Nephron progenitor cell (in vitro differentiated cells): ENCODE measurements at places on chromosomes 2 and 18.

GRCh38 chr18:51686590-51686989 lies 489.1 kb upstream of the MEX3C start:
- DNase-seq = peak; percentile 35

DNA sequence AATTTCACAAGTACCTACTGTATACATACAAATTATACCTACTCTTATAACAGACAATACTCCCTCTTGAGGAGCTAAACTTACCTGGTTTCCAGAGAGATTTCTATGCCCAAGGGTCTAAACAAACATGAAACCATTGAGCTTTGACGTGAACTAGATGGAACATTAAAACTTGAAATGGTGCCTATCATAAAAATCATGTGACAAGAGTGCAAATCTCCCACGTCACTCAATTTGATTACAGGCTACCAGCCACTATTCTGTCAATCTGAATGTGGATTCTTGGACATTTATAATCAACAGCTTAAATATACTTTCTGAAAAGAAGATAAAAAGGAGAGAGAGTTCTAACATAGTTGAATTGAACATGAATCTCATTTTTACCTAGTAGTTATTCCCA lies 297.1 kb upstream of the SESTD1 start:
- no peak for DNase-seq

- DNase-seq = no peak
Observed at GRCh38 chr18:58224425-58224750, 180.4 kb downstream of the NEDD4L start.

- DNase-seq = peak; percentile 16
Observed at GRCh38 chr2:149420053-149420963, 89.9 kb downstream of the LYPD6 start.

GRCh38 chr18:74389991-74390390 lies 67.1 kb downstream of the DIPK1C start:
- no peak for DNase-seq

GRCh38 chr2:235649418-235649817 lies 155.6 kb downstream of the AGAP1 start:
- no peak for DNase-seq

GRCh38 chr2:3349211-3349693 lies 28.4 kb downstream of the EIPR1 start:
- DNase-seq = no peak

GRCh38 chr2:96359310-96359709 lies 23.7 kb downstream of the NCAPH start:
- DNase-seq = no peak

DNA sequence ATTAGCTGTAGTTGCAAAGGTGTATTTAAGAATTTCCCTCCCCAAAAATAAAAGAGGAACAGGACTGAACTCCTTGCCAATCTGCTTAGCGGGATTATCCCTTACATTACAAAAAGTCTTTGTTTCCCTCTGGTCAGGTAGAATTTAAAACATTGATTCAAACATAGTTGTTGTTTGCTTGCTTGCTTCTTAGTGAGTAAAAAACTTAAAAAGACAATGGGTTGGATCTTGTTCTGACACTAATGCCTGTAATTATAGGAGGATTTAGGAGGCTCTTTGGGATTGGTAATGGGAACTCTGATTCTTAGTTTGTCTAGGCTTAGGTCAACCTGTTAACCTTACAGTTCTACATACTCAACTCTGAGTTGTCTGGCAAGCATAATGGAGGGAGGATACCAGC lies 3.7 kb upstream of the CEBPZOS start:
- no peak for DNase-seq

DNA sequence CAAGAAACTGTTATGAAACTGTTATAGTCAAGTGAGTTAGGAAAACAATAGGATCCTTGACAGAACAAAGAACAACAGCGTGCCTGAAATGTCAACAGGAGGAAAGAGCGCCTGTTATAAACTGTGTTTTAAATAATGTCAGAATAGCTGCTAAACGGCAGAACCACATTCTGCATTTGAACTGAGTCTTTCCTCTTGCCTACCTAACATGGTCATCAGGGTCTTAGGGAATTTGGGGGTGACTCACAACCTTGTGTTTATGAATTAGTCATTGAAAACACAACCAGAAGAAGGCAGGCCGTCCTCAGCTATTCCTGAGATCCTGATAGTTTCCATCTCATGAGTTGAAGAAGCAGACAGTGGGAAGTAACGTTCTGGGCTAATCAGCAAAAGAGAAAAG lies 222.0 kb upstream of the FN1 start:
- DNase-seq = no peak

DNA sequence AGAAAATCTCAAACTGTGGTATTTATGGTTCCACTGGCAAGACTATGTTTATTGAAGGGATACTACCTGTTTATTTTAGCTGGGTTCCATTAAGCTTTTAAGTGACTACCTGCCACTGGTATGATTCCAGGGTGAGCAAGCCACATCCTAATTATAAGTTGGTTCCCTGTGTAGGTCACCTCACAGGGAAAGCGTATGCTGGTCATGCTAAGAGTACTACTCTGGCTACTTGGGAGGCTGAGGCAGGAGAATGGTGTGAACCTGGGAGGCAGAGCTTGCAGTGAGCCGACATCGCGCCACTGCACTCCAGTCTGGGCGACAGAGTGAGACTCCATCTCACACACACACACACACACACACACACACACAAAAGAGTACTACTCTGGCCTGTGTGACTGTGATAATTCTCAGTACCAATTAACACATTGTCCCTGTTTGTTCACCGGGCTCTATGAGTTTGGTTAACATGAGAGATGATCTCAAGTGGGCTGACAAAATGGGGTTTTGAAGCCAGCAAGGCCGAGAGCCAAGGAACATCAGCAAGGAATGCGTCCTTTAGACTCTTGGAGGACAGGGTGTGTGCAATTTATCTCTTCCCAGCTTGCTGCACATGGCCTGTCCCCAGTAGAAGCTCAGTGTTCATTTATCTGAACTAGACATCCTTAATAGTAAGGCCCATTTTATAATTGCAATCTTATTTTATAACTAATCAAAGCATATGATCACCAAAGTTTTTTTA lies 15.2 kb upstream of the ITSN2 start:
- no peak for DNase-seq

GRCh38 chr2:226336283-226336682 lies 463.3 kb downstream of the IRS1 start:
- no peak for DNase-seq

- no peak for DNase-seq
Observed at GRCh38 chr2:220432645-220433044, 805.2 kb downstream of the SLC4A3 start.

- no peak for DNase-seq
Observed at GRCh38 chr2:64192125-64192479, 47.9 kb upstream of the PELI1 start.

GRCh38 chr2:60447943-60448342 lies 105.5 kb downstream of the BCL11A start:
- no peak for DNase-seq

DNA sequence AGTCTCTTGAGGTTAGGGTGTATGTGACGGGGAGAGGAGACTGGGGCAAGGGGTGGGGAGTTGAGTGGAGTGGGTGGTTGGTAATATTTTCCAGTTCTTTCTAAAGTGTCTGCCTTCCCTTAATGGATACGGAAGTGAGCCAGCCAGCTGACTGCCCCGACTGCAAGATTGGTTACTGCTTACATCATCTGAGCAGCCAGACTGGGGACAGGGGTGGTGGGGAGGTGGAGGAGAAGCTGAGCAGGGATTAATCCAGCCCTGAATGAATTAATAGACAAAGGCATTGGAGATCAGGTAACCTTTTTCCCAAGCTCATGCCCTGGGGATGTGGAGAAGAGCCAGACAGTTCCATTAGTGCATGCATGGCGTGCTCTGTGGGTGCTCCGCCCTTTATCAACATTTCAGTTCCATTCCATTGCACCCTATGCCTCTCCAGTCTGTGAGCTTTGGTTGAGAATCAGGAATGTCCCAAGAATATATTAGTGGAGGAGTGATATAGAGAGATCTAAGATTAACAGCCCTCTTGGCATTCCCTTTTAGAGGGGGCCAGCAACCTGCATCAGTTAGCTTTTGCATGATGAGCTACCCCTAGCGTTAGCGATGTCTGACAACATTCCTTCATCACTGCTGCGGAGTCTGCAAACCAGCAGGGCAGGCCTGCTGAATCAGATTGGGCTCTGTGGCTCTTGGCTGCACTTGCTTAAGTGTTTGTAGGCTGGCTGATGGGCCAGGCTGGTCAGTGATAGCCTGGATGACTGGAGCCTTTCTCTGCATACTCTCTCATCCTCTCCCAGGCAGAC lies 67.4 kb downstream of the TNP1 start:
- no peak for DNase-seq

- DNase-seq = no peak
Observed at GRCh38 chr2:208440716-208441115, 34.1 kb downstream of the PTH2R start.

GRCh38 chr2:121833358-121833723 lies 77.9 kb downstream of the TSN start:
- no peak for DNase-seq

DNA sequence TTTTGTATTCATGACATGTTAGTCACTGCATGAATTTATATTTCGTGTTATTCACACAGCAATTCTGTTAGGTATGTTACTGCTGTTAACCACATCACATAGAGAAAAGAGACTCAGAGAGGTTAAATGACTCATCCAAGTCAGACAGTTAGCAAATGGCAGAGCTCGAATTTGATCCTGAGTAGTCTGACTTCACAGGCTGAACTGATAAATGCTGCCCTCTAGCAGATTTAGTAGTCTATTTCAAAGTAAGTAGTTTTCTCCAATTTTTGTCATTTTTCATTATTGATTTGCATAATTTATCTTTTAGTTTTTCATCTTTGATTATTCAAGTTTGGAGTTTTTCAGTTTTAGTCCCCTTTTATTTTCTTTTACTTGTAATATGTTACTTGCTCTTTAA lies 58.3 kb downstream of the WDR7 start:
- DNase-seq = no peak

DNA sequence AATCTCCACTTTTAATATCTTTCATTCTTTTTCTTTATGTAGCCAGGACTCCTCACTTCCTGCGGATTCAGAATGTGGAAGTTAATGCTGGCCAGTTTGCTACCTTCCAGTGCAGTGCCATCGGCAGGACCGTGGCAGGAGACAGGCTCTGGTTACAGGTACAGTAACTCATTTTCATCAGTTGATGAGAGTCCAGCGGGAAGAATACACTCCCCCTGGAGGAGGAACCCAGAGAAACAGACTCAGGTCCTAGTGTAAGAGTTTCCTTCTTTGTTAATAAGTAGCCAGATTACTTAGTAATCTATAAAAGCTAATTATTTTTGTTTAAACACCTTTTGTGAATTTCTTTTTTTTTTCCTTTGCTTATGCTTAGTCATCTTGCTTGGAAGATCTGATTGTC lies 359.4 kb downstream of the PTPRM start:
- peak; percentile 11 for DNase-seq

DNA sequence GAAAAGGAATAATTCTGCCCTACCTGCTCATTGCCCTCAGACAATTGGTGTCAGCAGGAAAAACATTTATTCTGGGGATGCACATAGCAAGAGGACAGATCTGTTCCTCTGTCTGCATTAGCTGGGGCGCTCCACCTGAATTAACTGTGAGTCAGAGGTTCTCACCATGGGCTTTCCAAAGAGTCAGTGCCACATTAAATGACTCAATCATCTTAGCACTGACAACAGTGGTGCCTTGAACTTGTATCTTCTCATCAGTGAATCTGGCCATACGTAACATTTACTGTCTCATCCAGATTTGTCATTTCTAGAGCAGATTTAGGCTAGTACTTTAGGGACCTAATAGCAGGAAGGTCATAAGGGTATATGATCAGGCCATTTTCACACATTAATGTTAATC lies 358.1 kb upstream of the CRIM1 start:
- no peak for DNase-seq

DNA sequence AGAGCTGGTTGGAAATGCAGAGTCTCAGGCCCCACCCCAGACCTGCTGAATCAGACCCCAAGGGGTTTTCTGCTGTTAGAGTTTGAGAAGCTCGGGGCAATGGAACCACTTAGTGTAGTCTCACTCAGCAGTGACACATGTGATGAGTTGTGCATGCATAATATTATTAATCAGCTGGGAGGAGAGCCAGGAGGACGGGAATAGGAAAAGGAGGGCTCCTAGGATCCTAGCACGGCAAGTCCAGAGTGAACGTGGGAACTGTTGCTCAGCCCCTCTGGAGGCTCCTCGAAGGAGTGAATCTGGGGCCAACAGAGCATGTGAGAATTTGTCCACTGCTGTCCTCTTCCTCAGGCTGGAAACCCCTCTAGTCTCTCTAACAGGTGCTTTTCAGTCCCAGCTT lies 87.1 kb downstream of the HS1BP3 start:
- no peak for DNase-seq

DNA sequence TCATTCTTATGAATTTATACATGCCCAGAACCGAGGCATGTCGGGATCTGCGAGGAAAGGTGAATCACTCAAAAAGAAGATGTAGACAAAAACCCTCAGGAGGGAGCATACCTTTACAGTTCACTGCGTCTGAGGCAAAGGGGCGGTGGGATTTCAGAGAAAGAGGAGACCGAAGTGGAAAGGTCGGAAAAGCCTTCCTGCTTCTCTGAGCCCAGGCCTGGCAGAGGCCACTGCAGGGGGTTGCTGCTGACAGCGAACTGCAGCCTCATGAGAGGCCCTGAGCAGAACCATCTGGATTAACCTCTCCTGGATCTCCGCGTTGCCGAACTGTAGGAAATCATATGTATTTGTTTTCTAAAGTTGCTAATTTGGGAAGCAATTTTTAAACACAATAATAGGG lies 713.1 kb upstream of the SOX11 start:
- no peak for DNase-seq

DNA sequence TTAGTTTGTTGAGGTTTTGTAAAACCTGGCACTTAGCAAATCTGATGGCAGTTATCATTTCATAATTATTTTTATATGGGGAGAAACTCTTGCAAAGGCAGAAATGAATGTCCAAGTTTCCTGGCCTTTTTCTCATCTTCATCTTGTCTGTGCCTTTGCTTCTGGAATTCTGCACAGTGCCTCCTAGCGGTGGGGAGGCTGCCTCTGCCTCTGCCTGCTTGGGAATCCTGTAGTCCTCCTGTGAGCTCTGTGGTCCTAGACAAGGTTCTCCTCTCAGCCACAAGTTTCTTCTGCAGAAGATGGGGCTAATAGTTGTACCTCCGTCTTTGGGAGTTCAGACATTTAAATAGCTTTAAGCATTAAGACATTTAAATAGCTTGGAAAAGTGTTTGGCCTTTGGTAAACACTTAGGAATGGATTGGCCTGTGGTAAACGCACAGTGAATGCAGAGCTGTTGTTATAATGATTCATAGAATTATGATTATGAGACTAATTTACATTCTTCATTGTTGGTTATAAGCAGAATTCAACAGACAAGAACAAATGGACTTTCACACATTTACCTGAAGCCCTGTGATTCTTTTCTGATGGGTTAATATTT lies 101.2 kb downstream of the ZNF236 start:
- peak; percentile 47 for DNase-seq

GRCh38 chr18:45553723-45554388 lies 61.4 kb upstream of the SLC14A2 start:
- no peak for DNase-seq

DNA sequence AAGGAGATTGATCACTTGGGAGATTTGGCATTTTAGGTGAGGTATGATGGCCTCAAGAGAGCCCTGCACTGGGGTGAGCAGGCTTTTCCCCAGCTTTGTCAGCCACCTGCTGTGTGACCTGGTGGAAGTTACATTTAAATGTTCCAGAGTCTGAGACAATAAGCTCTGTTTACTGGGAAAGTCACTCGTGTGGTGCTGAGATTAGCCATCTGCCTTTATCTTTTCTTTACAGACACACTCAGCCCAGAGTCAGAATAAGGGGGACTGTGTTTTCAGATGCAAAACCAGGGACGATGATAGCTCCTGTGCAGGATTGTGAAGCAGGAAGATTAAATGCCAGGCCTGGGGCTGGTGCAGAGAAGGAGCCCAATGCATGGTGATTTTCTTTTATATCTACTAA lies 47.9 kb downstream of the SH3RF3 start:
- no peak for DNase-seq

GRCh38 chr2:10579441-10579840 lies 110.3 kb downstream of the NOL10 start:
- no peak for DNase-seq
